ENCODE measurements at places on chromosomes 11 and 22.

DNA sequence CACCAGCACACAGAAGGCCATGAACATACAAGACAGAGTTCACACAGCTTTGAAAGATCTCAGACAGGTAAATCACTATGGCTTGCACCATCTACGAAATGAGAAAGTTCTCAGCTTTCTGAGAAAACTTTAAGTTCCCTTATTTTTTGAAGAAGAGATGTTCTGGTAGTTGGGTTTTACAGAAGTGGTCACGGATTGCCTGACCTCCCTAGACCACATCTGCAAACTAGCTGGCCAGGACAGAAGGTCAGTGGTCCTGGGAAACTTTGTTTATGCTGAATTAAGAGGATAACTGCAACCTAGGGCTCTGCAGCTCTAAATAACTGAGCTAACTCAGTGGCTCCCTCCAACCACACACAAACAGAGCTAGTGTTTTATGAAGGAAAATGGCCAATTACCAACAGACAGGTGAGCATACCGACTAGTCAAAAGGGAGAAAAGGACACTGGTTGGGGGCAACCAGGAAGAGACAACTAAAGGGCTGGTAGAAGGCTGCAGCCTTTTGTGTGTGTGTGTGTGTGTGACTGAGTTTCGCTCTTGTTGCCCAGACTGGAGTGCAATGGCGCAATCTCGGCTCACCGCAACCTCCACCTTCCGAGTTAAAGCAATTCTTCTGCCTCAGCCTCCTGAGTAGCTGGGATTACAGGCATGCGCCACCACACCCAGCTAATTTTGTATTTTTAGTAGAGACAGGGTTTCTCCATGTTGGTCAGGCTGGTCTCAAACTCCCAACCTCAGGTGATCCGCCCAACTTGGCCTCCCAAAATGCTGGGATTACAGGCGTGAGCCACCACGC is 8.5 kb upstream of the SCN2B start:
- DNase-seq = no peak

- DNase-seq = no peak
Measured at GRCh38 chr22:29369460-29369859, 18.9 kb downstream of the AP1B1 start.

DNA sequence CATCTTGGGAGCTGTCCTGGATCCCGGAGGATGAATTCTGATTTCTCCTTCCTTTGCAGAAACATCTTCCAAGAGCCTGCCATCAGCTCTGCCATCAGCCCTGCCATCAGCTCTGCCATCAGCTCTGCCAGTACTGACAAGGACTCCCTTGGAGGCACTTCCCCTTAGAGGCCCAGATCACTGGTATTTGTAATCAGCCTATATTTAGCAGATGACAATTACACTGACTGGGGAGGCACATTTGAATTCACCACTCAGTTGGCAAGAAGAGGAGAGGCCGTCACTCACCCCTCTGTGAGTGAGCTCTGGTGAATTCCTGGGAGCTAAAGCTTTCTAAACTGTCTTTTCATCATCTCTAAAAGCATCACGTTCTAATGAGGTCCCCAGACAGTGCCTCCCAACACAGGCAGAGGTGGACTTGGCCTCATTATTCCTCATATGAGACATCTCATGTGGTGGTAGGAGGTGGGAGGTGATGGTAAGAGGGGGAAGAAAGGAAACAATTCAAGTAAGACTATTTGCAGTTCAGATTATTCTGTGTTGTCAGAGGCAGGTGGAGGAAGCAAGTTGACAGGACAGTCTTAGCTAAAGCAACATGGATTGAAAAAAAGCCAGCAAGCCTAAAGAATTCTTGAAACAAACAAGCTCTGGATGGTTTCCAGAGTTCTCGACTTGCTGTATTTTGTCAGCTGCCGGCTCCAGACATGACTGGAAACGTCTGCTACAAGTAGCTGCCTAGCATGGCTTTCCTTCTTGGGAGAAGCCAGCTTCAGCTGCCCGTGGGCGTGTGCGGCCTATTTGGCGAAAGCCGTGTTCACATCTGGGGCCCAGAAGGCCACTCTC is 771.7 kb downstream of the TBC1D22A start:
- no peak for DNase-seq

DNA sequence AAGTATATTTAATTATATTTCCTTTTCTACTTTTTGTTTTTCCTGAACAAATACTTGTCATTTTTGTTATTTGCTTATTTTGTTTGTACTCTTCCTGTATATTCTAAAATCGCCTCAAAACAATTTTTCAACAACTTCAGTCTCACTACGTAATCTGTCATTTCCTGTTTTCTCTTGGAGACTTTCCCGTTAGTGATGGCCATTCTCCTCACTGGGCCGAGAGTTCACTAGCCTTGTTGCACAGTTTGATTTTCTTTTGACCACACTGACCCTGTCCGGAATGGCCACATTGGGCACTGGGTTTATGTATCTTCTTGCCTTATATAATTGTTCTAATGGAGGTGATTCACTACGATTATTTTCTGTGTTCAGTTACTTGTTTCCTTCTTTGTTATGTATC is 726.1 kb downstream of the FAM181B start:
- no peak for DNase-seq

GRCh38 chr11:88813233-88813915 is 252.4 kb downstream of the GRM5 start:
- DNase-seq = no peak
